CD4-positive, alpha-beta T cell (primary cell): ENCODE measurements at places on chromosomes 4 and X.

DNA sequence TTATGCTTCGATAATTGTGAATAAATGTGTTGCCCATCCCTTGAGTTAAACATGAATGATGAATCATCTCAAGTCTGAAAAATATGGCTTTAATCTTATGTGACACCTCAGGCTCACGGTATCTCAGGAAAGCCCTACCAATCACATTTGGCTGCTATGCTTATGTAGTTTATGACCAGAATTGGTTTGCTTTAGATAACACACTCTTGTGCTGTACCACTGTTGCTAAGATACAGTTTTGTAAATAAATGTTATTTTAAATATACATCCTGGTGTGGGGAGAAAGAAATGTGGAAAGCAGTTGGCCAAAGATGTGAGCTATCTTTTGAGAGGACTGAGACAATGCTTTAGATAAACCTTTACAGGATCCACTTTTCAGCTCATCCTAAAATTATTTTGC, 63.2 kb downstream of the NPY1R start:
- DNase-seq: no peak

- no peak for DNase-seq
Measured at GRCh38 chr4:42150653-42151567, 1.5 kb downstream of the BEND4 start.

- no peak for DNase-seq
Measured at GRCh38 chr4:189124149-189124758, 816.4 kb upstream of the FRG1 start.

DNA sequence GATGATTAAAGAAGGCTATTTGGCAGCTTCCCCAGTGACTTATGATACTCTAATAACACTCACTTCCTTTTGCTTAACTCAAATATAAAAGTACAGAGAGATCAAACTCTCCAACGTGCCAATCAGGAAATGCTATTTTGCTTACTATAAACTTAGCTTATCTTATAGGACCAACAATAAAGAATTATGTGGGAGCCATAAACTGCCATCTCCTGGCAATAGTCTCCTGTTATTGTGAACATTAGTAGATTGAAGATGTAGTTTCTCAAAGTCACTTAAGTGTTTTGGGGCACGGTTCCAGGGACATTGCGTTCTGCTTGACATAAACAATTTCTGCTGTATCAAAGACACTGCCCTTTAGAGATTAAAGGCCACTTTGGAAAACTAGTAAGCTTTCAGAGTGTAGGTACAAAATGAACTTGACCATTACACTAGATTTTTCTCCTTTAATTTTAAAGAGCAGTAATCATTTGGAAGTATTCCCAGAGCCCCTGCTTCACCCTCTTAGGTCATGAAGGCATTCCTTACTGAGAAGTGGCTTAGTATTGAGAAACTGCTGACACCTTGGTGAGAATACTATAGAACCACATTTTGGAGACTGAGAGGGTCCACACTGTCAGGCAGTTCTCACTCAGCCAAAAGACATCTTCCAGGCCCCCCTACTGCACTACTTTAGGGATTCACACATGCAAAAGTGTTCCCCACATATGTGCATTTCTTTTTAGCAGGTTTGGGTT, 51.9 kb downstream of the MAOA start:
- DNase-seq: no peak

DNA sequence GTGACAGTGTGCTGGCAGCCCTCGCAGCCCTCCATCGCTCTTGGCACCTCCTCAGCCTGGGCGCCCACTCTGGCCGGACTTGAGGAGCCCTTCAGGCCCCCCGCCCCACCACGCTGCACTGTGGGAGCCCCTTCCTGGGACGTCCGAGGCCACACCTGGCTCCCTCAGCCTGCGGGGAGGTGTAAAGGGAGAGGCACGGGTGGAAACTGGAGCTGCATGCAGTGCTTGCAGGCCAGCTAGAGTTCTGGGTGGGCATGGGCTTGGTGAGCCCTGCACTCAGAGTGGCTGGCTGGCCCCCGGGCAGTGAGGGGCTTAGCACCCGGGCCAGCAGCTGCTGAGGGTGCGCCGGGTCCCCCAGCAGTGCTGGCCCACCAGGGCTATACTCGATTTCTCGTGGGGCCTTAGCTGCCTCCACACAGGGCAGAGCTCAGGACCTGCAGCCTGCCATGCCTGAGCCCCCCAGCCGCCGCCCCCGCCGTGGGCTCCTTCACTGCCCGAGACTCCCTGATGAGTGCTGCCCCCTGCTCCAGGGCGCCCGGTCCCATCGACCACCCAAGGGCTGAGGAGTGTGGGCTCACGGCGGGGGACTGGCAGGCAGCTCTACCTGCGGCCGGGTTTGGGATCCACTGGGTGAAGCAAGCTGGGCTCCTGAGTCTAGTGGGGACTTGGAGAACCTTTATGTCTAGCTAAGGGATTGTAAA, 1672.7 kb upstream of the PCDH7 start:
- no peak for DNase-seq

DNA sequence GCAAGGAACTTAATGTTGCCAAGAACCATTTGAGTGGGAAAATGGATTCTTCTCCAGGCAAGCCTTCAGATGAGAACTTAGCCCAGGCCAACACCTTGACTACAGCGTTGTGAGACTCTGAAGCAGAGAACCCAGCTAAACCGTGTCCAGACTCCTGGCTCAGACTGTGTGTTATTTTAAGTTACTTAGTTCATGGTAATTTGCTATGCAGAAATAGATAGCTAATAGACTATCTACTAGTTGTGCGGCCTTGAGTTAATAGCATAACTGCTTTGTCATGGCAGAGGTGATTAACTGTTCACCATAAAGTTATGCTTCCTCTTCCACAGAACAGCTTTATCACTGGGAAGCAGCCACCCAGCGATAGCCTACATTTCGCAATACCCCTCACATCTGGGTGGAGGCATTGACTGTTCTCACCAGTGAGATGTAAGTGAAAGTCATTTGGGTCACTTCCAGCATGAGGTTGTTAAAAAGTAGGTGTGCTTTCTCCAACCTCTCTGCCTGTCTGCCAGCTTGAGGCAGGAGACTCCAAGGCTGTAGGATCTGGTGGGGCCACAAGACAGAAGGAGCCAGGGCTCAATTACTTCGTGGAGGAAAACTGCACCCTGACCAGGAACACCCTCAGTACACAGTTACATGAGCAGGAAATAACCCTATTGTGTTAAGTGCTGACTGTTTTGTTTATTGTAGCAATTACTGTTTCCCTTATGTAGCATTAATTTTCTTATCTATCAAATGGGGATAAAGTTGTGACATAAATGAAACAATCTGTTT, 94.2 kb downstream of the GPAT3 start:
- DNase-seq: no peak

DNA sequence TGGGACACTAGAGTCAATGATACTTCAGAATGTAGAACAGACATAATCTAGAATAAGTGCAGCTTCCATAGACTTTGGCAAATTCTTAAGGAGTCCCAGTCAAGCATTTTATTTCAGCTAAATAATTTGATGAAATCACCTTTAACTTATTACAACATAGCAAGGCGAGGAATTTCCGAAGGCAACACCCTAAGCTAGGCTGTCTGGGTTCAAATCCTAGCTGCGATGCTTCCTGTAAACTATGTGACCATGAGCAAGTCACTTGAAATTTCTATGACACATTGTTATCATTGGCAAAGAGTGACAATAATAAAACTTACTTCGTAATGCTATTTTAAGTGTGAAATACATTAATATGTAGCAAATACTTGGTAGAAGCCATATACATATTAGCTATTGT, 679.1 kb downstream of the DMD start:
- no peak for DNase-seq

DNA sequence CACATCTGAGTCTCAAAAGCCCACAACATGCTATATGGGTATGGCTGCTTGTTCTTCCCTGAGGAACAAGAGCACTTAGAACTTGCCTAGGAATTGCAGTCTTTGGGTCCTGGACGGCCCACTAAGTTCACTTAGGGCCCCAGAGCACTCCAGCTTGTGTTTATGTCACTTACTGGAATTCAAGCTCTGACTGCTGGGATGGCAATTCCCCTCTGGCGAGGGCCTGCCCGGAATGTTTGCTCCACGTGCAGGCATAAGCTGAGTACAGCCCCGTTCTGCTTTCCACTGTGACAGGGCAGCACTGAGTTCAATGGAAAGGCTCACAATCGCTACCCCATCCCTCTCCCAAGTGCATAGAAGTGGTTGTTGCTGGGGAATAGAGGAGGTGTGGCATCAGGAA, 25.9 kb upstream of the RASSF6 start:
- no peak for DNase-seq

DNA sequence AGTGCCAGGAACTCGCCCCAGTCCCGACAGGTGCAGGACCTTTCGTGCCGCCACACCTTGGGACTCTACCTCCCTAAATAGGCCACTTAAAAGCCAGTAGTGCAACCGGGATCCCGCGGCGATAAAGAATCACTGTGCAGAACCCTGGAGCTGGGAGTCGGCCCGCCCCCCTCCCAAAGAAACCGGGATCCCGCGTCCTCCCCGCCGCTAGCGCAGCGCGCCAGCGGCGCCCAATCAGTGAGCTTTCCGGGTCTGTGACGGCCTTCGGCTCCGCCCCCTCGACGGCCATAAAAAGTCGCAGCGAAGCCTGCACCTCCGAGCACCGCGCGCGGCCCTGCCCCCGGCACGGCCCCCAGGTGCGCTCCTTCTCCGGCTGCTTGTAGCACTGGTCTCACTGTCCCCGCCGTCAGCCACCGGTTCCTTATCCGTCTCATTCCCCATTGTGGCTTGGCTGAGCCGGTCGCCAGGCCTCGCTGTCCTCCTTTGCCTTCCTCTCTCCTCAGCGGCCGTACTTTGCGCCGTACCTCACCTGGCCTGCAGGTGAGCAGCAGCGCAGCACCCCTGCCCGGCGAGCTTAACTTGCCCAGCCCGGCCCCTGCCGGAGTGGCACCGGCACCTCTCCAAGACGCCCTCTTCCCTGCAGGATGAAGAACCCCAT, at the start of gene LRAT:
Gene LRAT (plus strand): TSS at position 318 of the 658 bp plus-strand sequence. CDS start 327 bp downstream, at position 645.
- DNase-seq: peak; percentile 8

DNA sequence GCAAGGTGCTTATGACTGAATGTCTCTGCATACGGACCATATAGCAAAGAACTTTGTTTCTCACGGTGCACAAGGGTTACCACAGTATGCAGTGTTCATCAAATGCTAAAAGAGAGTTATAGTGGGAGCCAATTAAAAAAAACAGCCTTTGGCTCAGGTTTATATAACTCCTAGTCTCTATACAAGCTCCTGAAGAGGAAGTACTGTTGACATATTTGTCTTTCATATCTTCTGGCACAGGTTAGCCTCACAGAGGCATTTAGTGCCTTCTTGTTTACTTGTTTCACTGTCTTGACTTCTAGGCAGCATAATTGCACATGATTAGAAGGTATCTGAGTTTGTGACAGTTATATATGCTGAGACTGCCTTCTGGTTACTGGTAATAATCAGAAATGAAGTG, 158.8 kb upstream of the FAM47C start:
- DNase-seq: no peak

- no peak for DNase-seq
Measured at GRCh38 chrX:148573119-148573518, 72.7 kb downstream of the AFF2 start.

GRCh38 chr4:51885363-51885762, 42.4 kb downstream of the DCUN1D4 start:
- peak; percentile 5 for DNase-seq

DNA sequence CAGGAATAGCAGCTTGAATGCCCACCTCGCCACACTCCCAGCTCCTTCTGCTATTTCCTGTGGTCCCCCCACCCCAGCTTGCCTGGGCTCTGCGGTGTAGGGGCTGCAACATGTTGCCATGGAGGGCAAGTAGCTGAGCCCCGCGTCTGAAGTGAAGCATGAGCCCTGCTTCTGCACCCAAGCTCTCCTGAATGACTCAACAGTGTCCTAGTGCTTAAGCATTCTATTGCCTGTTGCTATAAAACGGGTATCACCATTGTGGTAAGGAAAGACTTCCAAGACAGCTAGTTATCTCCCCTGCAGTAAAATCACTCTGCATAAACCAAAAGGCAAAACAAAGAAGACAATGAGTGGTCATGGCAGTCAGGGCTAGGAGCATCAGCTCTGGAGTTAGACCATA, 31.4 kb upstream of the SPATA4 start:
- no peak for DNase-seq

GRCh38 chr4:116480546-116480945, 604.8 kb downstream of the TRAM1L1 start:
- DNase-seq: no peak

GRCh38 chr4:40952217-40952616, 202.5 kb downstream of the NSUN7 start:
- no peak for DNase-seq

- no peak for DNase-seq
Measured at GRCh38 chrX:120562569-120562926, 1.8 kb upstream of the CUL4B start.

GRCh38 chrX:6053141-6053540, 175.5 kb downstream of the NLGN4X start:
- DNase-seq: no peak

- peak; percentile 34 for DNase-seq
Measured at GRCh38 chrX:49919617-49920016, 2.8 kb upstream of the CLCN5 start.

- DNase-seq: no peak
Measured at GRCh38 chr4:2411786-2412510, 6.5 kb downstream of the ZFYVE28 start.

DNA sequence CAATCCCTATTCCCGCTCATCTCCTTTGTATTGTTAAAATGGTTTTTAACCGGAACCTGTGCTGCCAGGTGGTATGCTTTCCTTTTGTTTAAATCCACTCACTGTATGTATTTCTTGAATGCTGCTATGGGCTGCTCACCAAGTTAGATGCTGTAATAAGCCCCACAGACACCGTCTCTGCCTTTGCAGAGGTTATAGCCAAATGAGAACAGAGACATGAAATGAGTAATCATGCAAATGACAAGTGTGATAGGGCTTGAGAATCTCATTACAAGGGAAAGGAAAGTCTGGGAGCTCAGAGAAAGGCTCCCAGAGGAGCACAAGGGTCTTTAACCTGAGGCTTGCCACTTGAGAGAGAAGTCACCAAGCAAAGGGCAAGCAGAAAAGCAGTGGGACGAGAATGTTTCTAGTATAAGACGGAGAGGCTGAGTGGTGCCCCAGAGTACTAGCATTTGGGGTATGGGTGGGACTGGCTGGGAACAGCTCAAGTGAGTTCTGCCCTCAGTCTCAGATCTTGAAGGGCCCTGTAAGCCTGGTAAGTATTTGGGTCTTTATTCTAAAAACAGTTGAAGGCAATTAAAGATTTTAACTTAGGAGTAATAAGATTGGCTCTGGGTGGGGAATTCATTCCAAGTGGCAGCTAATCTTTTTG, 110.8 kb upstream of the H2AZ1 start:
- no peak for DNase-seq

DNA sequence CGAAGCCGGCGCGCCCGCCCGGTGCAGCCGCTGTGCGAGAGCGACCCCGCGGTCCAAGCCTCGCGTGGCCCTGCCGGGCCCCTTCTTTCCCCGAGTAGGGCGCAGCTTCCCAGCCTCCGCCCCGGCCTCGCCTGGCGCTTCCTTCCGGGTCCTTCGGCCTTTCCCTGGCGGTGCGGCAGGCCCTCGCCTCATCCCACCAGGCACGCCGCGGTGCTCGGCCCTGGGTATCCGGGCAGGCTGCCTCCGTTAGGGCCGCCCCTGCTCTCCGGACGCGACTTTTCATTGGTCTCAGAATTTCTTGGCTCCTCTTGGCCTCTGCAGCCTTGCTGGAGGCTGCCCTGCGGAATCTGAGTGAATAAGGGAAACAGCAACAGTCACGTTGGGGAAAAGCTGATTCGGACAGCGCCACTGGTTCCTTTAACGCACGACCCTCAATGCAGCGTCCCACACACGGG, 429 bp downstream of the UVSSA start:
- DNase-seq: peak; percentile 55
